ENCODE measurements at places on chromosomes 4 and X. TPM values are rescaled to one million over a fixed set of nuclear protein-coding genes. Genes with fewer than 3 reads are reported as not detected.

MAGEB1 gene
- total RNA-seq = not detected

ETDA gene
- total RNA-seq = not detected

PWWP3B gene
- not detected for total RNA-seq

RASSF6 gene
- total RNA-seq = not detected

PAGE1 gene
- not detected for total RNA-seq

PPEF2 gene
- total RNA-seq = 0.12 TPM

All from activated naive CD4-positive, alpha-beta T cell treated with anti-CD3 and anti-CD28 coated beads, Interleukin-2, amount 10 ng/mL, durations not matched to agents 5 hours and 36 hours (primary cell).